Activated CD8-positive, alpha-beta memory T cell treated with anti-CD3 and anti-CD28 coated beads, Interleukin-2, amount 10 ng/mL, durations not matched to agents 7 days and 5 days (primary cell): ENCODE measurements at places on chromosomes 1 and 21. TPM values are rescaled to one million over a fixed set of nuclear protein-coding genes. Genes with fewer than 3 reads are reported as not detected.
A peak's percentile ranks its signal among the peaks of the same experiment; 100 is the strongest.

DNA sequence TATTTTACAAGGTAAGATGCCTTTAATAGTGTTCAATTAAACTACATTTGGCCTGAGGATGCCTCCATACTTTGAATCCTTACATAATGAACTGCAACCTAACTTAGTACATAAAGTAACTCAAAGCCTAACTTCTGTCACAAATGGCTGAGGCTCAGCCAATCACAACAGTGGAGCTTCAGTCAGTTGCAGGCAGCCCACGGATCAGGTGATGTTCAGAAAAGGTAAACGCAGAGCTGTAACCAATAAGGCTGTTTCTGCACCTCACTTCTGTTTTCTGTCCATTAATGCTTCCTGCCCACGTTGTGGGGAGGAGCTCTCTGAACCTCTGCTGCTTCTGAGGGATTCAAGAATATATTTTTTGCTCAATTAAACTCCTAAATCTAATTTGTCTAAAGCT is 94.8 kb upstream of the KIAA0040 start:
- peaks cover 9% of the 10 kb centered on the region for H3K27me3 ChIP-seq
- no peak overlapping the region for H3K4me3 ChIP-seq
- no peaks in the 10 kb centered on the region for H3K36me3 ChIP-seq
- peak overlapping the region; percentile 63 for H3K27ac ChIP-seq
- H3K4me1 ChIP-seq = peaks cover 8% of the 10 kb centered on the region
- peak; percentile 41 for DNase-seq

- H3K27me3 ChIP-seq = no peaks in the 10 kb centered on the region
- no peak overlapping the region for H3K27ac ChIP-seq
- H3K36me3 ChIP-seq = no peaks in the 10 kb centered on the region
- no peak for DNase-seq
- no peaks in the 10 kb centered on the region for H3K4me1 ChIP-seq
- H3K4me3 ChIP-seq = no peak overlapping the region
Measured at GRCh38 chr1:4402032-4402431, 252.4 kb upstream of the AJAP1 start.

- peaks cover 5% of the 10 kb centered on the region for H3K4me1 ChIP-seq
- no peak overlapping the region for H3K4me3 ChIP-seq
- no peak for DNase-seq
- H3K27me3 ChIP-seq = peaks cover 4% of the 10 kb centered on the region
Measured at GRCh38 chr1:154813846-154814505, 56.1 kb downstream of the KCNN3 start.

The THEM5 gene
- not detected for total RNA-seq

GRCh38 chr1:95023399-95024043 is 49.2 kb downstream of the ALG14 start:
- H3K4me3 ChIP-seq = no peak overlapping the region
- no peaks in the 10 kb centered on the region for H3K27me3 ChIP-seq
- no peak overlapping the region for H3K27ac ChIP-seq
- peaks cover 3% of the 10 kb centered on the region for H3K36me3 ChIP-seq
- H3K4me1 ChIP-seq = no peaks in the 10 kb centered on the region

- H3K4me1 ChIP-seq = no peaks in the 10 kb centered on the region
- H3K27me3 ChIP-seq = no peaks in the 10 kb centered on the region
- no peak for DNase-seq
- no peaks in the 10 kb centered on the region for H3K36me3 ChIP-seq
- H3K27ac ChIP-seq = no peak overlapping the region
Measured at GRCh38 chr1:192395895-192396294, 79.1 kb downstream of the RGS21 start.

DNA sequence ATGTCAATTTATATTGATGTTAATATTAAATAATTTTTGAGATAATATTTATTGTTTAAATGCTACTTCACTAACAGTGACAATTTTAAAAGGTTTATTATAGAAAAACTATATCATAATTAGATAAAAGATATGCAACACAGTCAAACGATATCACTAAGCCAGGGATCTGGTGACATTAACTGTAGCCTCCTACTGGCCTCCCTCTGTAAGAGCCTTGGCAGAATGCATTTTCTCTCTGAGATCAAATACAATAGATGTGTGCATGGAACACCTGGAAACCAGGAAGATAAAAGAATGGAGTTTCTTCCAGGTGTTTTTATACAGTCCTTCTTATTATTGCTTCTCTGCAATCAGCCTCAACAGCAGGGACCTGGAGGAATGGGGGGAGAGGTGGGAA is 1762.1 kb downstream of the BRINP3 start:
- H3K4me1 ChIP-seq = no peaks in the 10 kb centered on the region
- DNase-seq = no peak
- H3K4me3 ChIP-seq = no peak overlapping the region

- H3K27ac ChIP-seq = no peak overlapping the region
- peaks cover 39% of the 10 kb centered on the region for H3K36me3 ChIP-seq
- no peak for DNase-seq
- H3K27me3 ChIP-seq = no peaks in the 10 kb centered on the region
Measured at GRCh38 chr1:12309783-12310742, 80.2 kb downstream of the VPS13D start.

The NPR1 gene
- 0.05 TPM for total RNA-seq

DNA sequence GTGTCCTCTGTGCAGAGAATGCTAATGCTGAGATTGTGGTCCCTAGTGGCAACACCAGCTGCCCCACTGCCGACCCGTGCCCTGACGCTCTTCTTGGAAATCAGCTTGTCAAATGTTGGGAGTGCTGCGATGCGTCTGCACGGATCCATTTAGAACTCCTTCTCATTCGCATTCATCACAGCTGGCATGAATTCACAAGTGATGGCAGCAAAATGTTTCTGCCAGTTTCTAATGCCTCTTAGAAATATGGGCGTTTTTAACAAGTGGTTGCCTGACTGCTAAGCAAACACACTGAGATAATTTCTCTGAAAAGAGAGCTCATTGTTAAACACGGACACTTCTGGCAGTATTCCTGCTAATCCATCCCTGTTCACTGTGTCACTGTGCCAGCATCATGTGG is 131.9 kb upstream of the KCNJ6 start:
- no peak for DNase-seq
- no peaks in the 10 kb centered on the region for H3K36me3 ChIP-seq
- no peak overlapping the region for H3K27ac ChIP-seq
- no peaks in the 10 kb centered on the region for H3K27me3 ChIP-seq
- no peaks in the 10 kb centered on the region for H3K4me1 ChIP-seq

GRCh38 chr1:198880818-198881597 is 242.2 kb downstream of the PTPRC start:
- DNase-seq = no peak
- H3K36me3 ChIP-seq = peaks cover 31% of the 10 kb centered on the region
- no peak overlapping the region for H3K4me3 ChIP-seq
